Activated naive CD4-positive, alpha-beta T cell treated with anti-CD3 and anti-CD28 coated beads, Interleukin-2, amount 10 ng/mL, durations not matched to agents 7 days and 5 days (primary cell): ENCODE measurements at places on chromosomes 5 and 9.

DNA sequence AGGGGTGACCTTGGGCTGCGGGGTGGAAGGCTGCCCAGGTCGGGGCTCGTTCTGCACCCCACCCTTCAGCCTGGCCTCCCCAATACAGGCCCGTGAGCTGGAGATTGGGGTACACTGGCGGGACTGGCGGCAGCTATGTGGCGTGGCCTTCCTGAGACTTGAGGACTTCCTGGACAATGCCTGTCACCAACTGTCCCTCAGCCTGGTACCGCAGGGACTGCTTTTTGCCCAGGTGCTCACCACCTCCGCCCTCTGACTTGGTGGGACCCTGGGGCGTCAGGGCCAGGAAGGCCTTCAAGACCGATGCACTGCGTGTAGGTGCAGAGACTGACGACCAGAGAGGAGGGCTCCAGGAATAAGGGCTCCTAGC lies 10.5 kb downstream of the ZDHHC12 start:
- DNase-seq: peak; percentile 14
- no peaks in the 10 kb centered on the region for H3K27me3 ChIP-seq
- H3K4me3 ChIP-seq: no peak overlapping the region
- no peaks in the 10 kb centered on the region for H3K36me3 ChIP-seq

- H3K27me3 ChIP-seq: peaks cover 4% of the 10 kb centered on the region
- H3K4me1 ChIP-seq: no peaks in the 10 kb centered on the region
- H3K4me3 ChIP-seq: no peak overlapping the region
- no peak overlapping the region for H3K27ac ChIP-seq
Measured at GRCh38 chr5:91072881-91073280, 310.2 kb downstream of the ARRDC3 start.

- no peak for DNase-seq
- no peaks in the 10 kb centered on the region for H3K36me3 ChIP-seq
- H3K27ac ChIP-seq: no peak overlapping the region
- H3K27me3 ChIP-seq: peaks cover 4% of the 10 kb centered on the region
- H3K4me1 ChIP-seq: no peaks in the 10 kb centered on the region
- H3K4me3 ChIP-seq: no peak overlapping the region
Measured at GRCh38 chr9:72773570-72773969, 179.3 kb downstream of the ALDH1A1 start.

DNA sequence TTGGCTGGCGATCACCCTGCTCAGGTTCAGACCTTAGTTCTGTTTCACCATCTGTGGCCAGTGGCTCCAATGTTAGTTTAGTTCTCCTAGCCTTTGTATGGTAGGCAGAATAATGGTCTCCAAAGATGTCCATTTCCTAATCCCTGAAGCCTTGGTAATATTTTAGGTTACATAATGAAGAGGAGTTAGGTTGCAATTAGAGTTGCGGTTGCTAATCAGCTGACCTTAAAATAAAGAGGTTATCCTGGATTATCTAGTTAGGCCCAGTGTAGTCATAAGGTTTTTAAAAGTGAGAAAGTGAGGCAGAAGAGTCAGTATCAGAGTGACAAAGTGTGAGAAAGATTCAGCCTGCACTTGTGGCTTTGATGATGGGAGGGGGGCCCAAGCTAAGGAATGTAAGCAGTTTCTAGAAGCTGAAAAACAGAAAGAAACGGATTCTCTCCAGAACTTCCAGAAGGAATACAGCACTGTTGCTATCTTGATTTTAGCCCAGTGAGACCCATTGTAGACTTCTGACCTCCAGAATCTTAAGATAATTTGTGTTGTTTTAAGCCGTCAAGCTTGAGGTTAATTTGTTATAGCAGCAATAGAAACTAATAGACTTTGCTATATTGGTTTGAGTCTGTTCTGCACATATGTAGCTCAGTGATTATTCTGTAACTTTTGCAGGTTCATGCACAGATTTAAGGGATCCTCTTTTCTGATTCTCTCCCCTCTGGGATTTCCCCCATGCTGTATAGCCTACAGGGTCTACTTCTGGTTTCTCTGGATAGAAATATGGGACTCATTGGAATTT lies 21.6 kb downstream of the LNPEP start:
- peak overlapping the region; percentile 88 for H3K27ac ChIP-seq
- H3K36me3 ChIP-seq: peaks cover 33% of the 10 kb centered on the region
- DNase-seq: no peak

DNA sequence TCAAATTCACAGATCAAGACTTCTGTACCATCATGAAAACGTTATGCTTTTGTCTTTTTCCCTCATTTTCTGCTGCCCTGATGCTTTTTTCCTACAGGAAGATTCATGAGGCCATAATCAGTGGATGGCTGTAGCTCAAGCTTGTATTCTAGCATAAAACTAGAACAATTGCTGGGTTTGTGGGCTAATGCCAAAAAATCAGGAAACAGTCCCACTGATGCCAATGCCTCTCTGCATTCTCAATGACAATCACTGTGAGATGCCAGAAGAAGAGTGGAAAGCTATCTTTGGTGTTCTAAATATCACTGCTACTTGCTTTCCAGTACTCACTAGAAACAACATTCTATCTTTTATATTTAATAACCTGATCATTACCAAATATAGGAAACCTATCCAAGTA lies 33.3 kb upstream of the FAM170A start:
- H3K4me1 ChIP-seq: no peaks in the 10 kb centered on the region
- no peak overlapping the region for H3K4me3 ChIP-seq
- no peaks in the 10 kb centered on the region for H3K27me3 ChIP-seq
- no peak for DNase-seq

DNA sequence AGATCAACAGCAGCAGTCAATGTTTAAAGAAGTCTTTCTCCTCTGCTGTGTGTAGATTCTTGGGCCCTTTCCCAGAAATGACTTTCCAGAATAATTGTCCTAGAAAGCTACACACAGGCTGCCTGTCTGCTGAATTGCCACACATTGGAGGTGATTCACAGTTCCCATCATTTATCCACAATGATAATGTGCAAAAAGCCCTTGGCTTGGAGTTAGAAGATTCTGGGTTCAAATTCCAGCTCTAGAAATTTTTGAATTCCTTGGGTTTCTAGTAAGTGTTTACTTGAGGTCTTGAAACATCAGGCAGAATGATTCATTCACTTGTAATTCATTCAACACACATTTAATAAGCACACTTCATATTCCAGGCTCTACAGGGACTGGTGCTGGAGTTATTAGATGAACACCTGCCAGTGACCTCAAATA lies 28.6 kb upstream of the EPB41L4B start:
- no peaks in the 10 kb centered on the region for H3K4me1 ChIP-seq
- no peaks in the 10 kb centered on the region for H3K36me3 ChIP-seq
- H3K4me3 ChIP-seq: no peak overlapping the region
- peaks cover 11% of the 10 kb centered on the region for H3K27me3 ChIP-seq

GRCh38 chr5:172743112-172743959 lies 27.7 kb downstream of the DUSP1 start:
- H3K27ac ChIP-seq: no peak overlapping the region
- no peaks in the 10 kb centered on the region for H3K4me1 ChIP-seq
- no peak for DNase-seq
- H3K27me3 ChIP-seq: peaks cover 14% of the 10 kb centered on the region
- no peak overlapping the region for H3K4me3 ChIP-seq

DNA sequence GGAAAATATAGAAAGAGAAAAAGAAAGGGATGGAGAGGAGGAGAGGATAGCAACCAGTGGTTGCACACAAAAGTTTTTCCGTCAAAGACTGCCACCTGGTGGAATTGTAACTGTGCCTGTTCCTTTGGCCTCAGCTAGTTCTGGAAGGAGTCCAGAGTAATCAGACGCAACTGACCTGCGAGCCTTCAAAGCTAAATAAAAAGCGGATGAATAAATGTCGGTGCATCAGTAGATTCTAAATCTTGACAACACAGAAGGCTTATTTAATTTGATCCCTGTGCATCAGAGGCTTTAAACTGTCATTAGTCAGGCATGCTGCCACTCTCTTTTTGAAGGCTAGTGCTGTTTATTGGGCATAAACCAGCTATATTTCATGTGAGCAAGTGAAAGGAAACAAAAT lies 132.9 kb upstream of the ACO1 start:
- H3K36me3 ChIP-seq: no peaks in the 10 kb centered on the region
- H3K27me3 ChIP-seq: no peaks in the 10 kb centered on the region
- H3K27ac ChIP-seq: no peak overlapping the region

DNA sequence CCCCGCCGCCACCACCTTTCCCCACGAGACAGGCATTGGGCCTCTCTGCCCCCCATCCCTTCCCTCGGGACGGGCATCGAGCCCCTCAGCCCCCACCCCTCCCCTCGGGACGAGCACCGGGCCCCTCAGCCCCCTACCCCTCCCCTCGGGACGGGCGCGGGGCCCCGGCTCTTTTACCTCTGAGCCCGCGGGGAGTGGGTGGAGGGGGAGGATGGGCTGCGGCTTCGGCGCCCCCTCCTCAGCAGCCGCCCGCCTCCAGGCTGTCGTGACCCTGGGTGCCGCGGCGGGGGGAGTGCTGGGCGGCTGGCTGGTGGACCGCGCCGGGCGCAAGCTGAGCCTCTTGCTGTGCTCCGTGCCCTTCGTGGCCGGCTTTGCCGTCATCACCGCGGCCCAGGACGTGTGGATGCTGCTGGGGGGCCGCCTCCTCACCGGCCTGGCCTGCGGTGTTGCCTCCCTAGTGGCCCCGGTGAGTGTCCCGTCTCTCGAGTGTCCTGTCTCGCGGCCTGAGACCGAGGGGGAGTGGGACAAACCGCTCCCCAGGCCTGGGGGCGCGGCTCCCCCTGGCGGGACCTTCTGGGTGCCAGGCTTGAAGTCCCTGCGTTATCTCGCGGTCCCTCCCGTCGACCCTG lies 791 bp downstream of the SLC2A8 start:
- H3K27me3 ChIP-seq: peaks cover 100% of the 10 kb centered on the region
- DNase-seq: peak; percentile 33
- H3K4me1 ChIP-seq: peaks cover 17% of the 10 kb centered on the region
- no peaks in the 10 kb centered on the region for H3K36me3 ChIP-seq

DNA sequence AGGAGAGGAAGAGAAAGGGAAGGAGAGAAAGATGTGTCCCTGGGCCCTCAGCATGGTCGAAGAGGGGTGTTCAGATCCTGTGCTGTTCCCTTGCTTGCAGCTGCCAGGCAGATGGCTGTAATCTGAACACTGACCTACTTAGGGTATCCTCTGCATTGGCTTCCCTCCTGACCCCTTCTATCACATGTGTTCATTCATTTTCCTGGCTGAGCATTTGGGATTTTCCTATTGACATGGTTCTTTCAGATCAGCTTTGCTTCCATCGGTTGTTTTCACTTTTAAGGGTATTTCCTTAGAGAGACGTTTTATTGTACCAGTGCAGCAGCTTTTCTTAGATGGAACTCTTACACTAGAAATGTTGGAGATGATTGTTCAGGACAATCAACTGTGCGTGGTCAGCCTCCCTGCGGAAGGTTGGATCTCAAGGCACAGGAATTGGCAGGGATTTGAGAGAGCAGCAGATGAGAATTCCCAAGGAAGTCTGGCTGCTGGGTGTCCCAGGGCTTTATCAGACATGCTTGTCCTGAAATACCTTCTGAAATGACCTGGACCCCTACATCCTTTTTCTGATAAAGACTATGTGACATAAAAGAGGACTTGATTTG lies 26.0 kb downstream of the ACTBL2 start:
- H3K27me3 ChIP-seq: peaks cover 4% of the 10 kb centered on the region
- DNase-seq: no peak
- no peaks in the 10 kb centered on the region for H3K36me3 ChIP-seq
- H3K4me3 ChIP-seq: no peak overlapping the region
- peaks cover 2% of the 10 kb centered on the region for H3K4me1 ChIP-seq

DNA sequence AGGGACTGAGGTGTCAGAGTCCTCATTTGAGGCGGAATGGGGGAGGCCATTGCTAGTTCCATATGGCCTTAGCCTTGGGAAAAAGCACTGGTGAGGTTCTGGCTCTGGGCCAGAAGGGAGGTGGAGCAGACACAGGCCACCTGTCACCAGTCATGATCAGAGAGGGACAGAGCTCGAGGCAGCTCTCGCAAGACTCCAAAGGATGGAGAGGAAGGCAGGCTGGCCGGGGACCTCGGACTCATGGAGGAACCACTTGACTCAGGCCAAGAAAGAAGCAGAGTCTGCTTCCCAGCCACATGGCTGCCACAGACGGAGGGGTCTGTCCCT lies 29.2 kb upstream of the NSMF start:
- no peak overlapping the region for H3K4me3 ChIP-seq
- H3K4me1 ChIP-seq: peaks cover 5% of the 10 kb centered on the region
- no peak overlapping the region for H3K27ac ChIP-seq
- H3K27me3 ChIP-seq: no peaks in the 10 kb centered on the region
- DNase-seq: no peak

DNA sequence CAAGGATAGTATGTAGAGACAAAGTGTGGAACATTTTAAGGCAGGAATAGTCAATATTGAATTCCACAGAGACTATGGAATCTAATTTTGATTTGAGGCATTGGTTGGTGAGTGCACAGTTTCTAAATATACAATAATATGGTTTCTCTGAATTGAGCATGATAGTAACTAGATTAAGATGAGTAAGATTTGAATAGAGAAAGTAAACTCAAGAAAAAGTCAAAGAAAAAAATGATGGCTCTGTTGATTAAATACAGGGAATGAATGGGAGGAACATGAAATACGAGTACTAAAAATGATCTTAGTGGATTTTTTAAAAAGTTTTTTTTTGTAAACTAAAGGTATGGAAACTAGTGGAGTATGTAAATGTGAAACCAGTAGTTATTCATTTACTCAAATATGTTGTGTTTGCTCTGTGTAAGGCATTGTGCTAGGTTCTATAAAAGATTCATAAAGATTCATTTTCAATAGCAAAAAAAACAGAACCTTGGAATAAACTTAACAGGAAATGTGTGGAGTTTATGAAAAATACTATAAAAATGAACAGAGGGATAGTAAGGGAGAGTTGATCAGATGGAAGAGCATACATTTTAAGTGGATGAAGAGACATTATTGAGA lies 101.2 kb downstream of the ZCCHC7 start:
- no peaks in the 10 kb centered on the region for H3K4me1 ChIP-seq
- H3K27ac ChIP-seq: no peak overlapping the region
- no peaks in the 10 kb centered on the region for H3K36me3 ChIP-seq
- H3K4me3 ChIP-seq: no peak overlapping the region

DNA sequence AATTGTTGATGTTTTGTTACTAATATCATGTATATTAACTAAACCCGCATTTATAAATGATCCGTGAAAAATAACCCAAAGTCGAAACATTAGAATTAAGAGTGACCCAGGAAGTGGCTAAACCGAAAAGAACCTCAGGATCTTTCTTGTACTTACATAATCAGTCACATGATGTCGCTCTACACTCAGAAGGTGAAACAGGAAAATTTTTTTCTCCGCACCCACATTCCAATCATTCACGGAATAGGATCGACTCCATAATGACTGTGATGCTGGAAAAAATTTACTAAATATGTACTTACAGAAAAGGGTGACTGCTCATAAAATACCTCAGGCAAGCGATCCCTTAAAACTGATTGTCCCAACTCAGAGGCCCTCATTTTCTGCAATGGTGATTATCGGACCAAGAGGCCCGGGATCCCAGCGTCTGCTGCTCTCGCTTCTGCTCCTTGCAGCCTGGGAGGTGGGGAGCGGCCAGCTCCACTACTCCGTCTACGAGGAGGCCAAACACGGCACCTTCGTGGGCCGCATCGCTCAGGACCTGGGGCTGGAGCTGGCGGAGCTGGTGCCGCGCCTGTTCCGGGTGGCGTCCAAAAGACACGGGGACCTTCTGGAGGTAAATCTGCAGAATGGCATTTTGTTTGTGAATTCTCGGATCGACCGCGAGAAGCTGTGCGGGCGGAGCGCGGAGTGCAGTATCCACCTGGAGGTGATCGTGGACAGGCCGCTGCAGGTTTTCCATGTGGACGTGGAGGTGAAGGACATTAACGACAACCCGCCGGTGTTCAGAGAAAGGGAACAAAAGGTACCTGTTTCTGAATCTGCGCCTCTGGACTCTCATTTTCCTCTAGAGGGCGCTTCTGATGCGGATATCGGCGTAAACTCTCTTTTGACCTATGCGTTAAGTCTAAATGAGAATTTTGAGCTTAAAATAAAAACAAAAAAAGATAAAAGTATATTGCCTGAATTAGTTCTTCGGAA lies at the start of gene PCDHA12:
PCDHA12 (plus strand) TSS at position 224 of the 981 bp plus-strand sequence; CDS start at position 389, 165 bp downstream.
- H3K36me3 ChIP-seq: no peaks in the 10 kb centered on the region
- H3K27ac ChIP-seq: peak within 1 kb of the TSS; percentile 58
- no peak for DNase-seq
- peaks cover 14% of the 10 kb centered on the region for H3K27me3 ChIP-seq
- H3K4me1 ChIP-seq: no peaks in the 10 kb centered on the region
